ENCODE measurements at places on chromosomes 2 and 18.
A peak's percentile ranks its signal among the peaks of the same experiment; 100 is the strongest.

GRCh38 chr18:27008575-27008974 is 143.1 kb upstream of the AQP4 start:
- no peak for DNase-seq

DNA sequence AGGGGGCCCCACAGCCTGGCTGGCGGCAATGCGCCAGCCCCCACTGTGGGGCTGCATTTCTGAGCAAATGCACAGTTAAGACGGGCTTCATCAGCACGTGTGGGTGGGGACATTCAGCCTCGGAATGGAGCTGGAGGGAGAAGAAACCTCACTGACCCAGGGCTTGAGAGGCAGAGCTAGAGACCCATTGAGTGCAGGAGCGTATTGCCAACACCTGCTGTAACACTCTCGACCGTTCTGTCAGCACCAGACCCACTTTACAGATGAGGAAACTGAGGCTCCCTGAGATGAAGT is 200.9 kb upstream of the RAB6C start:
- DNase-seq: no peak

DNA sequence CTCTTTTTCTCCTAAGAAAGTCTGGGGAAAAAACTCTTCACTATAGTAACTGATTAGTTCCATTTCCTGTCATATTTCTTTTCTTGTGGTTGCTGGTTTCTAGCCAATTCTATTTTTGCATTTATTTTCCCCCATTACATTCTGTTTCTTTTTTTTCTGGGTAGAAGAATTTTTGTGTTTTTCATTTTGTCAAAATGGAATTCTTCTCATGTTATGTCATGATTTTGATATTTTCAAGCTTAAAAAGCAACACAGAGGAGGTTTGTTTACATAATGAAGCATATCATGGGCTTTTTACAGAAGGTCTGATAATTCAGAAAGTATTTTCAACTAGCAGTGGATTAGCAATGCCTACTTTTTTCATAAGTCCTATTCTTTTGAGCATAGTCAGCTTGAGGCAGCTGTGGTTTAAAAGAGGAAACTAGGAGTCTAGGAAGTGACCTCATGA is 102.0 kb downstream of the MAP2 start:
- DNase-seq: peak; percentile 75

GRCh38 chr2:213229814-213230213 is 54.5 kb upstream of the SPAG16 start:
- no peak for DNase-seq

DNA sequence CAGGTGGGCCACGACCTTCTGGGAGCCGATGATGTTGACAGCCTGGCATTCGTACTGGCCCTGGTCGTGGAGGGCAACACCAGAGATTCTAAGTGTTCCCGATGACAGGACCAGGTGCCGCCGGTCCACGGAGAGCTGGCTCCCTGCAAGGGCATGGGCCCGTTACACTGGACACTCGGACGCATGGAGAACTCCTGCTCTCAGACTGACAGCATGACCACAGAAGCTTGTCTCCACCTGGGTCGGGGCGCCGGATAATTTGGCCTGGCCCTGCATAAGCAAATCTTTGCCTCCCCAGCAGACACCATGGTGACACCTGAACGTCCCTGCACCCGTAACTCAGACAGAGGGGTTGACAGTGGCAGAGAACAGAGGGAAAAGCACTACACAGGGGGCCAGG is 80.7 kb downstream of the PXDN start:
- no peak for DNase-seq

DNA sequence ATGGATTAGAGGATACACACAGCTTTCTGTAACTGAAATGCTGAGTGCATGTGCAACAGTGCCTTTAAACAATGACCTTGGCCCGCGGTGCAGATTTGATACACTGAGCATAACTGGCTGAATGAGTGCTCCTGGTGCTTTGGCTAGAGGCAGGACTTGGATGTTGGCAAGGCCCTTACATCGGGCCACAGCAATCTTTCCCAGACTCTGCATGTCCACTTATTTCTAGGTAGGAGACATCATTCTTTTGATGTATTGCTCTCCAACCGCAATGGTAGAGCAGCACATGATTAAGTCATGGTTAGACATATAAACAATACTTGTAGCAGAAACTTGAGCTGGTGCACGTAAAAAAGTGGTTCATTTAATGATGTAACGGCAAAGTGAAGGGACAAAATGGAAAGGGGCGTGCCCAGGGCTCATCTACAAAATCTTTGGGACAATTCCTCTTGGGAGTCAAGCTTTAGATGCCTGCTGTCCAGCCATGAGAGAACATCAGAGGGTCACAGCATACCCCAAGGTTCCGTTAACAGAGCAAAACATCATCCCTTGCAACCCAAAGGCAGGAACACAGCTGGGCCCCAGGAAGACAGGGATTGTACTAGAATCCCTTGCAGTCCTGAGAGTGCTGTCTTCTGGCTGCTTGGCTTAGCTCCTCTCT is 43.4 kb downstream of the RAB31 start:
- DNase-seq: no peak

DNA sequence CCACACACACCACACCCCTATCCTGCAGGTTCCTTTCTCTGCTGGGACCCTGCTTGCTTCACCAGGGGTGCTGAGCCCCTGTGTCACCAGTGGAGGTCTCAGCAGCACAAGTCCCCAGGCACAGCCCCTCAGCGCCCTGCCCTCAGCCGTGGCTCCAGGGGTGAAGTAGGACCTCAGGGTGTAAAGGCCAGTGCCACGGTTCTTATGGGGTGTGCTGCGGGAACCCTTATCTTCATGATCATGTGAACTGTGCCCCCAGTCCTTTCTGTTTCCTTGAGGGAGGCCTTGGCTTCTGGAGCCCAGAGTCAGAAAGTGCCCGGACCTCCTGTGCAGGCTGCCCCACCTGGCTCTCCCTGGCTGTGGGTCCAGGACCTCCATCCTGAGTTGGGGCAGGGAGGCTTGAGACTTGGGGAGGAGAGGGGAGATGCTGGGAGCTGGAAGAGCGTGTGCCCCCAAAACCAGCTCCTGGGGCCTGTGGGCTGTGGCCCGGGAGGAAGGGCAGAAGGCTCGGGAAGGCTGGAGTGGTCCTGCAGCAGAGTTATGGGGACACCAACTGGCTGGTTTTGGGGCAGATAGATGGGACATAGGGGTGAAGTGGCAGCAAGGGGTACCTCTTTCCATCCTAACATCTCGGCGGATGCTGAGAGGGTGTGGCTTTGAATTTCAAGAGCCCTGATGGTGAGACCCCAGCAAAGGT is 20.2 kb upstream of the KLF11 start:
- DNase-seq: no peak
